ELR (cell line): ENCODE measurements at places on chromosomes 12 and 14.

DNA sequence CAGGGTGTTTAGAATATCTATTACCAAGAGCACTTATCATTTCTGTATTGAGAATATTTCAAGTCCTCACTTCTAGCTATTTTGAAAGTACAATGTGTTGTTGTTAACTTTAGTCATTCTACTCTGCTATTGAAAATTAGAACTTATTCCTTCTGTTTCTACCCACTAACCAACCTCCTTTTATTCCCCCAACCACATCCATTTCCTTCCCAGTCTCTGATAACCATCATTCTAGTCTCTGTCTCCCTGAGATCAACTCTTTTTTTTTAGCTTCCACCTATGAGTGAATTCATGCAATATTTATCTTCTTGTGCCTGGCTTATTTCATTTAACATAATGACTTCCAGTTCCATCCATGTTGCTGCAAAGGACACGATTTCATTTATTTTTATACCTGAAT, 290.6 kb upstream of the OR4E1 start:
- no peak for DNase-seq

- DNase-seq, result peak; percentile 96
Observed at GRCh38 chr14:102020058-102020971, 55.9 kb downstream of the DYNC1H1 start.

DNA sequence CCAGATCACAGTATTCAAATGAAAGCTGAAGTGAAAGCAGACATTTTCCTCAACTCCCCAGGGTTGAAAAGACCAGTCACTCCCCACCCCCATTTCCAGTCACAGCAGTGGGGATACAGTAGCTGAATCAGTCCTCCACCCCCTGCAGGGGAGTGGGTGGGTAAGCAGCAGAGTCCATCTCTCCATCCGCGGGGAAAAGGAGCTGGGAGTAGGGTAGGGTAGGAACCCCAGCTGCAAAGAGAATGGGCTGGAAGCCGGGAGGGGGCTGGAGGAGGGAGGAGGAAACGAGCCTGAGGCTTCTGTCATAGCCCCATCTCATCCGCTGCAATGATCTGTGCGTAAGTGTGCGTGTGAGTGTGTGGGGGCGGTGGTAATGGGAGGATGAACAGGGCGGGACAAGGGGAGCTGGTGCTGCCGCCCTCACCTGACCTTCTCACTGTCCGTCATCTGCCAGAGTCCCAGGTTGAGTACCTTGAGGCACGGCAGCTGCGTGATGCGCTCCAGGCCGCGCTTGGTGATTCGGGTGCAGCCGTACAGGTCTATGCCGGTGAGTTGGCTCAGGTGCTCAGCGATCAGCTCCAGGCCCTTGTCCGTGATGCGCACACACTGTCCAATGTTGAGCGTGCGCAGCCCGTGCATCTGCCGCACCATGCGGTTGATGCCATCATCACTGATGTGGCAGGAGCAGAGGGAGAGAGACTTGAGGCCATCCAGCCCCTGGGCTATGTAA, 1.8 kb downstream of the FBXL14 start:
- peak; percentile 85 for DNase-seq

- no peak for DNase-seq
Observed at GRCh38 chr14:24804552-24805212, 170.7 kb upstream of the GZMB start.

DNA sequence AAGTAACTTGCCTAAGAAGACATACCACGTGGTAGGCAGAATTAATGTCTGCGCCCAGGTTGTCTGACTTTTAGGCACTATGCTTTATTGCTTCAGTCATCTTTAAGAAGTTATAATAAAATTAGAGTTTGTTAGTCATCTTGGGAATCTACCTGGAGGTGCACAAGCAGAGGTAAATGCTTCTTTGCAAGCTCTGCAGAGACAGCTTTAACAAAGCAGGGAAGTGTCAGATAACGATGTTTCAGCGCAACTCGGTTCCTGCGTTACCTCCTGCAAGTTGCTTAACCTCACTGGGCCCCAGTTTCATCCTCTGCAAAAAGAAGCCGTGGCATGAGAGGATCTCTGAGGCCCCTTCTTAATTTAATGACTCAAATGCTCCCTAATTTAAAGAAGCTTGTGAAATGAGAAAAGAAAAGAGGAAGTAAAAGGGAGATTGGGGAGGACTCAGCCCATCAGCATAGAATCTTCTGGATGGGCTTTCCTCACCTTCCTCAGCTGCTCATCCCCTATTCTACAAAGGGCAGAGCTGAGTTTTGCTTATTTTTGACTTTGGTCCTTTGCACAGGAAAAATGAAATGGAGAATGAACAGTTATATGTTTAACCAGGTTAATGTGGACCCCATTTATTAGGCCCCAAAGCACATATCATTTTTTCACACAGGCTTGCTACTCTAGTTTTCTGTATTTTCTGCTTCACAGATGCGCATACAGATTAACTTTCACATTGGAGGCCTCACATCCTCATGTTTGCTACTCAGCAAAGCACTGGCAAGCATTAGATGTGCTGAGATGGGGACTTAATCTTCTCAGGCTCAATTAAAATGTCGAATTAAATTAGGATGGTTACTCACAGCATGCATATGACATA, 5.1 kb downstream of the ARHGDIB start:
- DNase-seq, result no peak

DNA sequence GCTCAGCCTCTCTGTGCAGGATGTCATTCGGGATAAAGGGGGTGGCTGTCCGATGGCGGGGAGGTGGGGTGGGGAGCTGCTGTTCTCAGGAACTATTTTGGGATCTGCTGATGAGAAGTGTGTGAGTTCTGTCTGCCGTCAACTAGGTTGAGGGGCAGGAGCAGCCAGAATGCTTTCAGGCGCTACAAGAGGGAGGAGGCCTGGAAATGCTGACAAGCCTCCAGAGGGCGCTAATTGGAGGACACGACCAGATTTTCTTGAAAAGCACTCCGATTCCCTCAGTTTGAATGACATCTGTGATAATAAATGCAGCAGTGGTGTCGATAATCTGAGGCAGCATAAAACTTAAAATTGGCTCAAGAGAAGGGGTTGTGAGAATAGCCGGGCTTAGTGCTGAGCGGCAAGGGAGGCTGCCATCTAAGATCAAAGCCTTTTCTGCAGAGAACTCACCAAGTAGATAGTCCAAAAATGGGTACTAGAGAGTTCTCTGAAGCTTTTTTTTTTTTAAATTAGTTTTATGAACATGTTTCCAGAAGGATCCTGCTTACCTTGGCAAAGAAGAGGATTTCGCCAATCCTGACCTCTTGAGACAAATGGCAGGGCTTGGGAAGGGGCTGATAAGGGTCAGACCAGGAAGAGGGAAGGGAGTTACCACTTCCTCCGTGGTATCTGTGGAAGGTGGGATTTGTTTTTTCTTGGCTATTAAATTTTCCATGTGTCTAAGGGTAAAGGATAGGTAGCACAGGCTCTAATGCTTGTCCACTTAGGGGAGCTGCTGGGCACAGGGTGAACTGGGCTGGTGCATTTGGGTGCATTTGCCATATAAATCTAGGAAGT, 94.4 kb downstream of the CRACR2A start:
- DNase-seq, result peak; percentile 51

- DNase-seq, result no peak
Observed at GRCh38 chr12:5081016-5081415, 37.3 kb downstream of the KCNA5 start.

- DNase-seq, result no peak
Observed at GRCh38 chr14:73145371-73145770, 9.1 kb downstream of the PSEN1 start.

GRCh38 chr14:72630374-72630773, 263.5 kb downstream of the DPF3 start:
- DNase-seq, result no peak

DNA sequence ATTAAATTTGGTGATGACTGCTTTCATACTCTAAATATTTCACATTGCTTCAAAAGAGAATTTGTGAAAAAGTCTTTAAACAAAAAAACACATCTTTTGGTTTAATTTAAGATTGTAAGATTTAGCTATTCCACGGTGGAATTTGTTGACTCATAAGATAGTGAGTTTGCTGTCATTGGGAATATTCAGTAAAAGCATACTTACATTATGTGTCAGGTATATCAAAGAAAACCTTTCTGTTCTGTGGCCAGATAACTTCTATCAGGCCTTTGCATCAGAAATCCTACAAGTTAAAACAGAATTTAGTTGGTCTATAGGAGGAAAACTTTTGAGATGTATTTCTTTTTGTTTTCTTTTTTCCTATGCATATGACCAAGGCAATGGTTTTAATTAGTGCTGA, 148.8 kb upstream of the E2F7 start:
- peak; percentile 57 for DNase-seq

DNA sequence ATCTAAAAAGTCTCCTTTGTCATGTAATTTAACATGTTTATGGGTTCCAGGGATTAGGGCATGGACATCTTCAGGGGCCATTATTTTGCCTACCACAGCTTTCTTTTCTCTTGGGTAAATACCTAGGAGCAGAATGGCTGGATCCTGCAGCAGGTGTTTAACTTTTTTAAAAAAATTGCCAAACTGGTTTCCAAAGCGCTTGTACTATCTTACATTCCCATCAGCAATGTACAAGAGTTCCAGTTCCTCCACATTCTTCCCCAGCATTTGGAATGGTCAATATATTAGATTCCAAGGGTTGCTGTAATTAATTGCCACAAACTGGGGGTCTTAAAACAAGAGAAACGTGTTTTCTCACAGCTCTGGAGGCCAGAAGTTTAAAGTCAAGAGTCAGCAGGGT, 27.7 kb upstream of the MYL2 start:
- no peak for DNase-seq

- DNase-seq, result no peak
Observed at GRCh38 chr12:20150835-20151422, 217.4 kb upstream of the PDE3A start.

DNA sequence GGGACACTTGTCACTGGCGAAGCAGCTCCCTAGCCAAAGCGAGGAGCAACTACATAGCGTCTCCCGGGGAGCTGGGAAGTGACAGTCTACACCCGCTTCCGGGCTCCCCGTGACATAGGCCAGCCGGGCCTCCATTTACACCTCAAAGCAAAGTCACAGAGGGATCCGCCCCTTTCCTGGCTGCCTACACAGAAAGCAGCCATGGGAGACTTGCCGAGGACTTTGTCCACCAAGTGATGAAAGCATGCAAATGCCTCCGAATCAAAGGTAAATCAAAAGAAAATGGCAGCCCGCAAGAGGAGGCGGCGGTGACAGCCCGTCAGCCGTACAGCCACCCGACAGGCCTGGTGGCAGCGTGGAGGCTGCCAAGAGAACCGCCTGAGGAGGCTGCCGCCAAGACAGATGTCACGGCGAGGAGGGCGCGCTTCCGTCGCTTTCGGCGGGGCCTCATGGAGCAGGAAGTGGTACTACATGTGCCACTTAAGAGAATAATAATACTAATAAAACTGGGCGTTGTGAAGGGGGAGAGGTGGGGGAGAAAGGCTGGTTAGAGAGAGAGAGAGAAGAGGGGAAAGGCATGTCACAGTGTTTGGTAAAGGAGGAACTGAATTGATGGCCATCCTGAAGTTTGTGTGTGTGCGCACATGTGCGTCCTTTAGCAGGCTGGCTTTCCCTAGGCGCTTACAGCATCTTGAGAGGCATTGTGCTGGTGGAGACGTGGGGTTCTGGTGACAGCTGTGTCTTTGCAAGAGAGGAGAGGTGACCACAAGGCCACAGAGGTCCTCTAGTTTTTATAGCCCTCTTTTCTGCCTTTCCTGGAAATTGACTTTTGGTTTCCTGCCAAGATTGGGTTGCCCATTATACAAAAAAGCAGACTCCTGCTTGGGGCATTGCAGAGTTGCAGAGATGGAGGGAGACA, 661.7 kb downstream of the VRK1 start:
- DNase-seq, result no peak

DNA sequence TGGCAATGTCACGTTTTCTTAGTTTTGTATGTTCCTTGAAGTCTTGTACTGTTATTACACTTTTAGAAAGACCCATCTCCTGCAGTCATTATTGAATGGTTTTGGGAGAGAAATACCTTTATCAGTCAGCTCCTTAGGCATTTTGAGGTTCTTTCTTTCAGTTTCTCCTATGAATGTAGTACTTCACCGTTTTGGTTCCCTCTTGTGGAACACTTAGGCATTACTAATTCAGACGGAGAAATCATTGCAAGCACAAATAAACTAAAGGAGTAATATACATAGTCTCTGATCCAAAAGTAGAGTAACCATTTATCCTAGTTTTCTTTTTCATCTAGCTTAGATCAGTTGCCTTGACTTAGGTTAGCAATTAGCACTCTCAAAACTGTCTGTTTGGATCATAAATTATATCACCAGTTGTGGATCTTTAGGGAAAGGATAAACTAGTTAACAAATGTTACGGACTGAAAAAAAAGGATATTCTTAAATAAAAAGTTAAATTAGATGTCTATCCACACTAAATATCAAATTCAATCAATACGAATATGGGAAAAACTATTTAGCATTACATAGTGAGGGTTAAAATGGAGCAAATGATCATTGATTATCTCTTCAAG, 1538.3 kb upstream of the SEL1L start:
- peak; percentile 20 for DNase-seq

GRCh38 chr12:112540021-112540420, 121.3 kb downstream of the PTPN11 start:
- DNase-seq, result no peak

DNA sequence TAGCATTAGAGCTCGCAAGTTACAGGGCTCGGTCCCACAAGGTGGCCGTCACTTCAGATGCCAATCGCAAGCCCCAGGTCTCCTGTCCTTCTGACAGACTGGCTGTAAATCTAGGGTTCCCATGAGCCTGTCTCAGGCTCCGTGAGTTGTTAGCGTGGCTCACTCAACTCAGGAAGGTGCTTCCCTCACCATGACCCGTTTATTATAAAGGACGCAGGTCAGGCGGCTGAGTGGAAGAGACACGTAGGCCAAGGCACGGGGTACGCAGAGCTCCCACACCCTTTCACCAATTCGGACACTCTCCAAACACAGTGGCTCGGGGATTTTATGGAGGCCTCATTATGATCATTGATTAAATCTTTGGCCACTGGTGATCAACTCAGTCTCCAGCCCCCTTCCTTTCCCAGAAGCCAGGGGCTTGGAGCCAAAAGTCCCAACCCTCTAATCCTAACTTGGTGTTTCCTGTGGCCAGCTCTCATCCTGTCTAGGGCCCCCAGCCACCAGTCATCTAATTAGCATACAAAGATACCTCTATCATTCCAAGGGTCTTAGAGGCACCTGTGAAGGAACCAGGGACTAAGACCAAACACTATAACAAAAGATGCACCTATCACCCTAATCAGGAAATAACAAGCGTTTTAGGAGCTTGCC, 25.8 kb upstream of the LRTM2 start:
- DNase-seq, result no peak

GRCh38 chr14:24422261-24422660, 7.2 kb downstream of the CBLN3 start:
- DNase-seq, result no peak

DNA sequence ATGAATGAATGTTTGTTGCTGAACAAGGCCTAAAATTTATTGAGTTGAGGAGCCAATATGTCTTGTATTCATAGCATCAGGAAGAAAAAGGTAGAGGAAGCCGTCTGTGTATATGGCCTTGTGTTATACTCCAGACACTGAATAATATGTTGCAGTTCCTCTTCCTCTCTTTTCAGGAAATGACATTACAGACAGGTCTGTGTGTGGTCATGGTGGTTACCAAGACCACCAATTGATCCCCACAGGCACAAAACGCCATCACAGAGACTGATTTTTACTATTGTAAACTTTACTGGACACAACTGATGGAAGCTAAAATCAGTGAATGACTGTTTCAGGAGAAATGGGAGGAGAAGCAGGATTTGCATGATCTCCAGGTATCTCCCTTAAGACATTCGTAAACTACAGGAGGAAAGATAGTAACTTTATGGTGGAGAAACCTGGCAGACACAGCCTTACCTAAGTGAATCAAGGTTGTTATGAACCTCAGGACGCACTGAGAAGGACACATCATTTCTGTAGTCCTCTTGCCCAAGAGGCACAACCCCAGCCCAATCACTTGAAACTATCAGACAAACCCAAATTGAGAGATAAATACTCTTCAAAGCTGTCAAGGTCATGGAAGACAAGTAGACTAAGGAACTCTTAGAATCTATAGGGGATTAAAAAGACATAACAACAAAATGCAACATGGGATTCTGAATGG, 334.1 kb upstream of the RGS6 start:
- no peak for DNase-seq
